ENCODE measurements at places on chromosomes 12 and 14.

DNA sequence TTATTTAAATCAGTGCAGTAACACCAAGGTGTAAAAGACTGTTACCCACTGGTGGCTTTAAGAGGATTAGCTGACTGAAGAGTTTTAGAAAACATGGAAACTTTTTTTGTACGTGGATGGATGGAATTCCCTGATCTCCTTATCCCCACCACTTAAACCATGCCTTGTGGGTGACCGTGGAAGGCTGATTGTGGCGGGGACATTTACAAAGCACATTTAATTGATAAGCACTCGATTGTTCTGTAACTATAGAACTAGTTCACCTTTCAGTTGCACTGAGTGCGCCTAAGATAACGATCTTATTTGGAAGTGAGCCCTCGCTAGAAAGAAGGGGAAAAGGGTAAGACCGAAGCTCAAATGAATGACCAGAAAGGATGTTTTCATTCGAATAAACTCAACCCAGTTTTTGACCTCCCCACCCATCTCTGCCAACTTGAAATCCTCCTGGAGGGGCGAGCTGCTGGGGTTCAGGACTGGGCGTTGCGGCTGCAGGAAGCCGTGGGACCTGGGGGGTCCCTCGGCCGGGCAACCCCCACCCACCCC lies 688 bp upstream of the RASSF3 start:
- DNase-seq: peak; percentile 50

DNA sequence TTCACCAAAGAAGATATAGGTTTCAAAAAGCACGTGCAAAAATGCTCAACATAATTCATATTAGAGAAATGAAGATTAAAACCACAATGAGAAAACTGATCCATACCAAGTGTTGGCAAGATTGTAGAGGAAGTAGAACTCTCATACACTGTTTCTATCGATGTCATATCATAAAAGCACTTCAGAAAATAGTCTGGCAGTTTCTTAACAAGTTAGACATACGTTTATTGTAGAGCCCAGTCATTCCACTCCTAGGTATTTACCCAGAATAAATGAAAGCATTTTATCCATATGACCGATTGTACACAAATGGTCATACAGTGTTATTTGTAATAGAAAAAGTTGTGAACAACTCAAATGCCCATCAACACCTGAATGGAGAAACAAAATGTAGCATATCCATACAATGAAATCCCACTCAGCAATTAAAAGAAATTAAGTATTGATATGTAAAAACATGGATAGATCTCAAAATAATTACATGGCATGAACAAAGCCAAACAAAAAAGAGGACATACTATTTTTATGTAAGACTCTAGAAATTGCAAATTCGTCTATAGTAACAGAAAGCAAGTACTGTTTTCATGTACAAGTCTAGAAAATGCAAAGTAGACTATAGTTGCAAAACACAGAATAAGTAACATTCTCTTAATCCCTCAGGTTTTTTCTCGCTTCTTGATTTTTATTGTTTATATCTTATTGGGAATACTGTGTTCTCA lies 41.0 kb downstream of the USP15 start:
- no peak for DNase-seq

- peak; percentile 76 for DNase-seq
Measured at GRCh38 chr12:57518920-57519795, 1.2 kb downstream of the DDIT3 start.

GRCh38 chr14:91714805-91715204 lies 17.1 kb downstream of the CATSPERB start:
- peak; percentile 7 for DNase-seq

DNA sequence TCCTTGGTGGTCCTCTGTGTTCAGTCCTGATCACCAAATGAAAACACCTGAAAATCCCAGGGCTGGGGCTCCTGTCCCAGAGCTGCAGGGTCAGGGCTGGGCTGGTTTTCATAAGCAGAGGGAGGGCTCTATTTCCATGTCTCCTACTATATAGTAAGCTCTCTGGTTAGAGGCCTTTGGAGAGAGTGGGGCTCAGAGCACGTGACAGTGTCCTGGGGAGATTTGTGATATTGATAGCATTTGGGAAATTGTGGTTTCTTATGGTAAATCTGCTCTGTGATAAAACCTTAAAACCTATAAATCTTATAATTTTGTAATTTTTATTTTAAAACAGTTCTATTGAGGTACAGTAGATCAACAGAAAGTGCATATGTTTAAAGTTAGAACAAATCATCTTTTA lies 1202.2 kb downstream of the TMEM121 start:
- DNase-seq: no peak

GRCh38 chr14:101109347-101109638 lies 205.8 kb upstream of the RTL1 start:
- DNase-seq: no peak

GRCh38 chr12:104083769-104084475 lies 19.6 kb downstream of the HCFC2 start:
- no peak for DNase-seq

DNA sequence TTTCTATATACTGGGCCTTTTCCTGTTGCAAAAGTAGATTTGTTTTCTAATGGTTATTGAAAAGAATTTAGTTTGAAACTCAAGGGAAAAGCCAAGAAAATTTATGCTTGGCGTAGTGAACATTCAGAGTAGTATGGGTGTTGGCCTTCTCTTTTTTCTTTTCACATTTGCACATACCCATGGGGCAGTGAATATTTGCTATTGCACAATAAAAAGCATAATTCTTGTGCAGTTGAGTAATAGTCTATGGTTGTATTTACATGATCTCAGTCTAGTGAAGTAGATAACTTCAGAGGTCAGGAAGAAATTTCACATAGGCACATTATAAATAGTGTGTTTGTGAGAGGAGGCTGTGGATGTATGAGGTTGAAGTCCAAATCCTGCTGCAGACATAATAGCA lies 158.1 kb downstream of the FLRT2 start:
- DNase-seq: no peak

GRCh38 chr14:68370057-68370360 lies 422.9 kb downstream of the ZFP36L1 start:
- no peak for DNase-seq

- DNase-seq: no peak
Measured at GRCh38 chr14:54766276-54767138, 136.1 kb downstream of the GCH1 start.

DNA sequence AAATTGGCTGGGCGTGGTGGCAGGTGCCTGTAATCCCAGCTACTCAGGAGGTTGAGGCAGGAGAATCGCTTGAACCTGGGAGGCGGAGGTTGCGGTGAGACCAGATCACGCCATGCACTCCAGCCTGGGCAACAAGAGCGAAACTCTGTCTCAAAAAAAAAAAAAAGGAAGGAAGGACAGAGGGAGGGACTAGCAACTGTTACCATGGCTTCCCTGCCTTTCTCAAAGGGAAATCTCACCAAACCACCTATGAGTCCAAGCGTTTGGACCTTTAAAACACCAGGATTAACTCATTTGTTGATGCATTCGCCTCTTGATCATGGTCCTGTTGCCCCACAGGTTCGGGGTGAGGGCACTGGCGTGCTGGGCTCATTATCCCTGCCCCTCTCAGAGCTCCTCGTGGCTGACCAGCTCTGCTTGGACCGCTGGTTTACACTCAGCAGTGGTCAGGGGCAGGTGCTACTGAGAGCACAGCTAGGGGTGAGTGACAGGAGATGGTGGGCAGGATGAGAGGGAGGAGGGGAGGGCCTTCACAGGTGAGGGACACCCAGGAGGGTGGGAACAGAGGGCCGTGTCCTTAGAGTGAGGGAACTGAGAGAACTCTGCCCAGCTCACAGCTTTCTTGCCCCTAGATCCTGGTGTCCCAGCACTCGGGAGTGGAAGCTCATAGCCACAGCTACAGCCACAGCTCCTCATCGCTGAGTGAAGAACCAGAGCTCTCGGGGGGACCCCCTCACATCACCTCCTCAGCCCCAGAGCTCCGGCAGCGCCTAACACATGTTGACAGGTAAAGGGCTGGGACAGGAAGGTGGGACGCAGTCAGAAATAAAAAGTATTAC lies 10.2 kb upstream of the MYL6B start:
- DNase-seq: no peak

DNA sequence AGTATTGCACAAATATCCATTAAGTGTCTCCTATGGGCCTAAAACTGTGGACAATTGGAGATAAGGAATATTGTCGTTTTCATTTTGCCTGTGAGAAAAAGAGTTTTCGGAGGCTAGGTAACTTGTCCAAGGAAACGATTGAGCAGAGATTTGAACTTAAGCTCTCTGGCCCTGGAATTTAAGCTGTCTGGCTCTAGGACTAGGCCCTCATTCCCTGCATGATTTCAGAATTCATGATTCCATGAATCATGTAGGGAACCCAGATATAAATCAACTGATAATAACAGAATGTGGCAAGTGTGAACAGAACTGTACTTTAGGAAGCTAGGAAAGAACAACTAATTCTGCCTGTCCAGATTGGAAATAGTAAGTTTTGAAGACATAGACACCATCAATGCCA lies 940.9 kb downstream of the DIO2 start:
- DNase-seq: no peak

- no peak for DNase-seq
Measured at GRCh38 chr12:126582231-126582630, 1517.0 kb downstream of the AACS start.

- no peak for DNase-seq
Measured at GRCh38 chr12:112980491-112981158, 2.3 kb downstream of the OAS2 start.

GRCh38 chr14:33814010-33814409 lies 136.9 kb downstream of the EGLN3 start:
- no peak for DNase-seq

GRCh38 chr14:81295958-81296923 lies 75.5 kb upstream of the GTF2A1 start:
- no peak for DNase-seq

DNA sequence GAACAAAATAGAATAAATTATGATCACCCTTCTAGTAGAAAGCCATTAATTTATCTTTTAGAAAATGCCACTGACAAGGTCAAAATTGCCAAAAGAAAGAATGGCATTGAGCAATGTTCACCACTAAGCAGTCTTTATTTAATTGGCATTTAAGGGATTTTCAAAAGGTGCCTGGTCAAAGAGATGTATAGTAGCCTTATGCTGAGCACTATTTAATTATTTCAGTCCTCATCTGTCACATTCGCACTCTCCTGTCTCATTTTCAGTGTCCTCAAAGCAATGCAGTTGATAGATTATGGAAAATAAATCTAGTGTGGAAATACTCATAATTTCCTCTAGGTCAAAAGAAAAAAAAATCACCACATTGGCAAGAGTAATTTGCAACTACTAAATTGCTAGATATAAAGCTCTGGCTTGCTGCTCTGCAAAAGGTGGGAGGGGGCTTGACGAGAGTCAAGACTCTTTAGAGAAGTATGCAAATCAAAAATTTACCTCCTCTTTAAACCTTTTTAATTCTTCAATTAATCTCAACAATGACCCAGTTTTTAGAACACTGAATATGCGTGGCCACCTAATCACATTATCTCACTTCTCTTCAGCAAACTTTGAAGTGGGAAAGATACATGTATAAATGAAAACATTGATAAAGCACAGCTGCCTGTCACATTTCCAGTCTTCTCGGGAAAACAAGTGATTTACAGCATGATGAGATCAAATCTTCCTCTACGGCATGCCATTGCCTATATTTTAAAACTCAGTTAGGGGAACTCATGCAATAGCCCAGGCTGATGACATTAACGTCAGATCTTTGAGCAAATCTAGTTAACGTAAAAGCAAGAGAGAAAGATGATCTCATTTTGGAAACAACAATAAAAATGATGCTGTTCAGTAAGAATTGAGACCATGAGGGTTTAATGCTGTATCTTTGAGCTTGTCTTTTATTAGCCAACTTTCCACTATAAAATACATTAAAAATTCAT lies 373.1 kb upstream of the DCN start:
- DNase-seq: no peak

DNA sequence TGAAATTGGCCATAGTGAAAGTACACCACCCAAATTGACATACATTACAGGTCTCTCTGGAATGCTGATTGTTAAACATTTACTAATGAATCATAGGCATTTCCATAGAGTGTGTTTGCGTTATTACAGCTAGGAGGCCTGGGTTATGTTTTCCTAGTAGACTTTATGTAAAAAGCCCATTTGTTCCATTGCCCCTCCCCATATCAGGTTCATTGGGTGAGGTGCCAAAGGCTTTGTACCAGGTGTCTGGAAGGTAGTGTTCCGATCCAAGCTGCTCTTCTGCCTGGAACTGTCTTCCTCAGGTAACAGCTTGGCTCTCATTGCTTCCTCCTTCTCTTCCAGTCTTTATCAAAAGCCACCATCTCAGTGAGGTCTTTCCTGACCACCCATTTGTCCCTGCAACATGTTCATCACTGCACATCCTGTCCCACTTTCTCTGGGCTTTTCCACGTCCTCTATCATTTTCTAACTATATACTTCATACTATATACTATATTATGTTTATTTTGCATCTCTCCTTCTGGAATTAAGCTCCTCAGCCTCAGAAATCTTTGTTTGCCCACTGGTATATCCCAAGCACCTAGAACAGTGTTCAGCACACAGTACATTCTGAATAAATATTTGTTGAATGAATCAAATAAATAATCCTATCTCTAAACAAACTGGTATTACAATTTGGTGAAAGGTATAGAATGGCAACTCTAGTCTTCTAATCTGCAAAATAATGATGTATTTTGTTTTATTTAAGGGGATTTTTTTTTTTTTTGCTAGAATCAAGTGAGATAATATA lies 252.3 kb downstream of the KTN1 start:
- DNase-seq: no peak

DNA sequence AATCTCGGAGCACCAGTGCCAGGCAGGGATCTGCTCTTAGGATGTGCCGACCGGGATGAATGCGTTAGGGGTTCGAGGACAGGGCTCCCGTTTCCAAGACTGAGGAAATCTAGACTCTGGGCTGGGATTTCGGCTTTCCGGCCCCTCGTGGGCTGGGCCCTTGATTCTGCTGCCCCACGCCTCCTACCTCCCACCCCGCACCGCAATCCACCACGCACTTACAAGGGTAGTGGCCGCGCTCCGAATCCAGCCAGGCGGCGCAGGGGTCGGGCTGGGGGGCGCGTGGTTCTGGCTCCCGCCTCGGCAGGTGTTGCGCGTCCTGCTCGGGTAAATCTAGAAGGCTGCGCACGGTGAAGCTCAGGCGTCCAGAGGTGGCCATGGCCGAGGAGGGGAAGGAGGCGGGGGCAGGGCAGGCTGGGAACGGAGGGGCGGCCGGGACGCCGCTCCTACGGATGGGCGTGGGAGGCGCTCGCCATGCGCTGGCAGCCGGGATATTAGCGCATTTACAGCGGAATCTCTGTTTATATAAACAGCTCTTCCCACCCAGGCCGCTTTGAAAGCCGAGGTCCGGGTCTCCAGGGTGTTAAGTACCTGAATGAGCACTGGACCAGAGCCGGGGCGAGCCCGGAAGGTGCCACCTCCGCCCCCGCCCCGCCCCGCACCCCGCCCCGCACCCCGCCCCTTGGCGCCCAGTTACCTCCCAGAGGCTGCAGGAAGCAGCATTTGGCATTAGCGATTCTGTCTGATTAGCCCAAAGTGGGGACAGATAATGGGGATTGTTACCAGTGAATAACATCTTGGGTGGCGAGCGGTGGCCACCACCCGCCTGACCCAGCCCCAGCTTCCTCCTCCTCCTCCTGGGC lies at the start of gene NKX2-8:
TSS of gene NKX2-8 (minus strand) at position 604 of the 863 bp plus-strand sequence. CDS start at position 379, 225 bp downstream.
- peak; percentile 60 for DNase-seq

- DNase-seq: no peak
Measured at GRCh38 chr12:132948146-132949066, 7.7 kb downstream of the ZNF605 start.

GRCh38 chr12:54175200-54175963 lies 13.4 kb downstream of the SMUG1 start:
- DNase-seq: no peak

Data from neural progenitor cell (in vitro differentiated cells).